SW480 (cell line): ENCODE measurements at places on chromosomes 3 and 15.

- DNase-seq, result peak; percentile 4
These were observed 49.9 kb downstream of the CACNA1D start for GRCh38 chr3:53544357-53544756.

- no peak for DNase-seq
These were observed 74.4 kb downstream of the CDIN1 start for GRCh38 chr15:36653851-36654250.

- DNase-seq, result no peak
These were observed 621.4 kb downstream of the PDCD6IP start for GRCh38 chr3:34419801-34420200.

GRCh38 chr15:36323615-36324014, 255.8 kb upstream of the CDIN1 start:
- DNase-seq, result no peak

DNA sequence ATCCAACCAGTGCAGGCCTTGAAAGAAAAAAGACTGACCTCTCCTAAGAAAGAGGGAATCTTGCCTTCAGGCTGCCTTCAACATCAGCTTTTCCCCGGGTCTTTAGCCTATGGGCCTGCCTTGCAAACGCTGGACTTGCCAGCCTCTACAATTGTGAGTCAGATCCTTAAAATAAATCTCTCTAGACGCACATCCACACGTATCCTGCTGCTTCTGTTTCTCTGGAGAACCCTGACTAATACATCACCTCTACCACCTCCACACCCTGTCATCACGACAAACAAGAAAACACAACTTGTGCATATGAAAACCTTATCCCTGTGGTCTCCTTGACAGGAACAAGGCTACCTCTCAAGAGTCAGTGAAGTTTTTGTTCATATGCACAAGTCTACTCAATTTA, 11.8 kb downstream of the CYFIP1 start:
- DNase-seq, result no peak

DNA sequence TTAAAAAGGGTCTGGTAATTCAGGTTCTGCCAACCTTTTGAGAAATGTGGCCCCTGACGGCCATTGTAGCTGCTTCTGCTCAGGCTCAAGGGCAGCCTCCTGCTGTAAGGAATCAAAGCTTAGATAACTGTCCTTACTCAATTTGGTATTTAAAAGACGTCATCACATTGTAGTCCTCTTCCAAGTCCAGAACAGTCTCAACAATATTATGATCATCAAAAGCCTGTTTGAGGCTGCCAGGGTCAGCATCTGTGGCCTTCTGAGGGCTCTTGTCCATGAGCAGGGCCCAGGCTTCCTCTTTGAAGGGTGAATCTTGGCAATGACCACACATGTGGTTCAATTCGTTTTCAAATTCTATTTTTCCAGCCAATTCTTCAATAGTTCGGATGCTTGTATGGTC, 6.0 kb downstream of the C3orf62 start:
- DNase-seq, result no peak

DNA sequence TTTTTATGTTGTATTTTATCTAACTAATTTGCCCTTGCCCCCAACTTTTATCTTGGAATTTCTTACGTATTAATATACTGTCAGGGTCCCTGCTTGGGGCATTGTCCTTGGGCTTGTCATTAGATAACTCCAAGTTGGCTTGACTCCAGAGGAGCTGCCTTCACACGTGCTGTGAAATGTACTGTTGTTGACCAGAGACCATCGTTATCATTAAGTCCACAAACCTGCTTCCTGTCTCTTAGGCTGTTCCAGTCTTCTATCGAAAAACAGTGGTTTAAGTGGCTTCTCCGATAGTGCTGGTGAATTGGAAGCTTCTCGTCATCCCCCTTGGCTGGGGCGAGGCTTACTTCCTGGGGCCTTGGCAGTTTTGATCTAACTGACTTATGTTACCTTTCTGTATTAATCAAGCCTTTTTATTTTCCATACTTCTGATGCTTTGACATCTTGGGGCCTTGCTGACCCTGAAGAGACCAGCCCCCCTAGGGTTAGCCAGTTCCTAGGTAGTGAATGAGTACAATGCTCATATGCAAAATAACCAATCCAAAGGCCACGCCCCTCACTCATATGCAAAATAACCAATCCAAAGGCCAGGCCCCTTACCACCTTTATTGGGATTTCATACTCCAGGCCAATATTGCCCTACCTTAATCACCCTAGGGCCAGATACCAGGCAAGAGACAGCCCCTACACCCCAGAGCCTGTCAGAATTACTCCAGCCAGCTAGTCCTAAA, 164.5 kb downstream of the IGF1R start:
- DNase-seq, result no peak

- DNase-seq, result no peak
These were observed 62.0 kb upstream of the GCNT3 start for GRCh38 chr15:59549301-59550185.

DNA sequence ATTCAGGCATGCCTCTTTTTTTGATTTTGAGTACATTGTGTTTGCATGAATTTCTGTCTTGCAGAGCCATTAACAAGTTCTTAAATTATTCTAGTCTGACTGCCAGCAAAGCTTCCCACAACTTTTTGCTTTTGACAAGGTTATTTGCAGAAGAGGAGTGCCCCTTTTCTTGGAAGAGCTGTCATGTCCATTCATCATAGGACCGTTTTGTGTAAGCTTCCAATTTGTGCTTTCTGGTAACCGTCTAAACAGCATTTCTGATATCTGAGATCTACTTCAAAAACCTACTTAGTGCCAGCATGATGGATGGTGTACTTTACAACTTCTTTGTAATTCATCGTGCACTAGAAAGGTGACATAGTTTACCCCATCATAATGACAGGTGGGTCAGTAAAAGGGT, 379.7 kb downstream of the NAALADL2 start:
- no peak for DNase-seq

DNA sequence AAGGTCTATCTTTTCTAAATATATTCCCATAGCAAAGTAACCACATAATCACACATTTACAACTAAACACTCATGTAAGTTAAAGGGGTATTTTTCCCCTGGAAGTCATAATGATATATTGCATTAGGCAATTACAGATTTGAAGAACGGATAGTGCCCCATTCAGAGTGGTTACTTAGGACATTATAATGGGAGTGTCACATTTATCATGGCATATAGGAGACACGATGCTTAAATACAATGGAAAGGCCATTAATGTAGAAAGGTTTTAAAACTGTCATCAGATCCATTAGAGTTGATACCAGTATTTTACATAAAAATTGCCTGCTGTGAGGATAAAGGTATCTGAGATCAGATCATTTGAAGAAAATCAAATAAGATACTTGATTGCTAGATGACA, 582.0 kb upstream of the SEMA6D start:
- no peak for DNase-seq

- peak; percentile 69 for DNase-seq
These were observed 2.1 kb downstream of the RNF168 start for GRCh38 chr3:196501316-196502044.

- no peak for DNase-seq
These were observed 74.0 kb upstream of the TERB2 start for GRCh38 chr15:44882499-44882968.

- DNase-seq, result no peak
These were observed 63.7 kb upstream of the PRR23C start for GRCh38 chr3:139108253-139108969.

DNA sequence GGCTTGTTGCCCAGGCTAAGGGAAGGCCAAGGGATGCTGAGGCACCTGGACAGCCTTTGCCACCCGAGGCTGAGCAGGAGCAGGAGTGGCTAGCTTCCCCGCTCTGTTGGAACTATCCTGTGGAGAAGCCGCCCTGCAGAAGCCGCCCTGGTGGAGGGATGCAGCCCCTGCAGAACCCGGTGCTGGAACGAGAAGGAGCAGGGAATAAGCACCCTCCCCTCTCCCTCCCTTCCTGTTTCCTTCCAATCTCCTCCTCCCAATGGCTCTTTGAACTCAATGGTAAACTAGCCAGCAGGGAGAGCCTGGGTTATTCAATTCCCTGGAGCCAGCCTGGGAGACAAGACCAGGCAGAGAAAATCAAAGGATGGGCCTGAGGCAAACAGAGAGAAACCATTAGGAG, 11.8 kb upstream of the HRG start:
- DNase-seq, result peak; percentile 51

DNA sequence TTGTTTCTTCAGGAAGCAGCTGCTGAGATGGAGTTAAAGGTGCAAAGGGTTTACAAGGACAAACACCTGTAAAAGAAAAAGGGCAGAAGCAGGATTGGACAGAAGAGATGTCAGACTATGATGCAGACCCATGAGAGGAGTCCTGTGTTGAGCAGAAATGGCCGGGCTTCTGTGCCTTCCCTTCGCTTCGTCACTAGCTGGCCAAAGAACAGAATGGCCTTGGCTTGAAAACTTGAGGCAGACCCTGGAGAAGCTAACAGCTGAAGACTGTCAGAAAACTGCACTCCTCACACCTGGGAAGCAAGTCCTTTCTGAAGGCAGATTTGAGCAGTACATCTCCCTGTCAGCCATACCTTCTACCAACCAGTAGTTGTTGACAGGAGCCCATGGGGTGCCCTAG, 8.4 kb upstream of the NMNAT3 start:
- no peak for DNase-seq

GRCh38 chr15:74414081-74414580, 19.6 kb downstream of the SEMA7A start:
- no peak for DNase-seq

- DNase-seq, result no peak
These were observed 11.7 kb downstream of the CHST13 start for GRCh38 chr3:126535636-126536035.

- DNase-seq, result no peak
These were observed 478.7 kb downstream of the PDCD6IP start for GRCh38 chr3:34277110-34277509.

DNA sequence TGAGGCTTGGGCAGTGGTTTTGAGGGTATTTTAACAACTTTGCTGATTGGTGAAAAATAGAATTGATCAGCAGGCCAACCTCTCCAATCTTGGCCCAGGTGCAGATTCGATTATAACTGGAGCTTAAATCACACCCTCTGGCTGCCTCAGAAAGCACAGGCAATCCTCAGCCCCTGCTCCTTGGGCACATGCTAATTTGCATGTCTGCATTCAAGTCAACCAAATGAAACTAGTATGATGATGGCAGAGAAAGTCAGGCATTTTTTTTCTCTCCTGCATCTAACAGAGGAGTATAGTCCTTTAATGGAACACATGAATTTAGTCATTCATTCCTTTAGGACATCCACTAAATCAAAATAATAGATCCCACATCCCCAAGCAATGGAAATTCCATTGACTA, 16.8 kb upstream of the NMNAT3 start:
- no peak for DNase-seq

DNA sequence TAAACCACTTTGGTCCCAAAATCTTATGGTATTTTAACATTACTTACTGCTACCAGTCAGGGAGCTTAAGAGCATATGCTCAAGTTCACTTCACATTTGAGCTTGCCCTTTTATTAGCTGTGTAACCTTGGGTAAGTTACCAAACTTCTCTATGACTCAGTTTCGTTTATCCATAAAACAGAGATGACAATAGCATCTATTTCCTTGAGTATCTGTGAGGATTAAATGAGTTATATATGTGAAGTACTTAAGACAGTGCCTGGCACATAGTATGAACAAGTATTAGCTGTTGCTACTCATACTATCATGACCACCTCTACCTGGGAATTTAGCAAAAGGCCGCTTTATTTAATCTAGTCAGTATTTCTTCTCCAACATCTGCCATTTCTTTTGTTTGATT, 5.9 kb downstream of the ATOSA start:
- DNase-seq, result no peak

GRCh38 chr3:114214542-114215341, 22.6 kb downstream of the ZNF80 start:
- no peak for DNase-seq

- DNase-seq, result no peak
These were observed 110.2 kb downstream of the RORA start for GRCh38 chr15:61118885-61119284.

- DNase-seq, result no peak
These were observed 13.0 kb downstream of the CALML4 start for GRCh38 chr15:68192117-68192516.

GRCh38 chr3:27193056-27193455, 176.1 kb downstream of the NEK10 start:
- DNase-seq, result no peak

GRCh38 chr15:51328926-51329325, 9.5 kb downstream of the CYP19A1 start:
- DNase-seq, result no peak

GRCh38 chr3:54427941-54428871, 305.9 kb downstream of the CACNA2D3 start:
- peak; percentile 53 for DNase-seq

- no peak for DNase-seq
These were observed 59.0 kb downstream of the FHIT start for GRCh38 chr3:61192222-61192621.

GRCh38 chr3:52645549-52645948, 40.2 kb downstream of the PBRM1 start:
- DNase-seq, result no peak

DNA sequence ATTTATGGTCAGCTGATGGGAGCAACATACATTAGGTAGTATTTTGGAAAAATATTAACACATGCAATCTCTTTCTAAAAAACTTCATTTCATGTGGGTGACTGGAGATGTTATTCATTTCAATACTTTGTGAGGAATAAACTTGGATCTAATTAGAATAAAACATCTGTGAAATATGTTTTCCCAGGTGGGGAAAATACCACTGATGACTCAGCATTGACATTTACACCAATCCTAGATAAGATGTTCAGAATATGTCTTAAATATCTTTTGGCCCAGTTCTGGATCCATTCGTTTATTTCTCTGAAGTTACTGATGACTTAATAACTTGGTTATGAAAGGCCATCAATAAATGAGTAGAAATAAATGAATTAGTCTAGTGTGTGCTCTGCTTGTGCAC, 247.6 kb downstream of the CHST2 start:
- no peak for DNase-seq

DNA sequence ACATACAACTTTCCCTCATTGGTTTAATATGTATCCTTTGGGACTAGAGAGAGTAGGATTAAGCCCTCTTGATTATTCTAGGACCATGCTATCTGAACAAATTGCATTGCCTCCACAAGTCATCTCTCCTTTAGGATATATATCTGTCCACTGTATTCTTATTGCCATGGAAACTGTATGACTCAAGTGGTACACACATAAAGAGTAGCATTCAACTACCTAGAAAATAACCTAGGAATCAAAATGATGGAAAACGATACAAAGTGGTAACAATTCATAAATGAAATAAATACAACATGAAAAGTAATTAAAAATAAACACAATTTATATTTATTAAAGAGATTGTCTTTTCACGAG, 212.1 kb upstream of the P2RY1 start:
- DNase-seq, result no peak

DNA sequence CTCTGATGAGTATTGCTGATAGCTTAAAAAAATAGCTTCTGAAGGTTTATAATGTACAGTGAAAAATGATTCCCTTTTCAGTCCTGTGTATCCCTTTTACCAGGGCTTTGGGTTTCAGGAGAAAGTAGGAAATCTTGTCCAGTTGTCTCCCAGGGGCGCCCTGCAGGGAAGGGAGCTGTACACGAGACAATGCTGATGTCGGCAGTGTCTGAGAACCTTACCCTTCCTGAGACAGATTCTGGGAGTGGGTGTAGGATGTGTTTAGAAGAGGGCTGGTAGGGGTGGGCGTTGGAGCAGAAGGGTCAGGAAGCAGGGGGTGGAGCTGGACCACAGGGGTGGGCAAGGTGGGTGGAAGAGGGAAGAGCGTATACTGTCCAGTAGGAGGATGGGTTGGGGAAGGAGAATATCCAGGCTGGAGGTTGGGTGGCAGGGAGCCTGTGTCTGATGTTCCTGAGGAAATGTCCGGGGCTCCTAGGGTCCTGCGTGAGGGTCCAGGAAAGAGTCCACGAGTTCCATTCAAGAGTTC, 5.6 kb downstream of the THPO start:
- DNase-seq, result no peak

GRCh38 chr15:61169904-61170695, 59.0 kb downstream of the RORA start:
- DNase-seq, result no peak
